ENCODE measurements at places on chromosomes 2 and 18.
A peak's percentile ranks its signal among the peaks of the same experiment; 100 is the strongest.

GRCh38 chr2:18487106-18487913, 73.1 kb downstream of the RDH14 start:
- no peak for DNase-seq

GRCh38 chr18:31399306-31400032, 22.9 kb downstream of the DSG4 start:
- peak; percentile 14 for DNase-seq

DNA sequence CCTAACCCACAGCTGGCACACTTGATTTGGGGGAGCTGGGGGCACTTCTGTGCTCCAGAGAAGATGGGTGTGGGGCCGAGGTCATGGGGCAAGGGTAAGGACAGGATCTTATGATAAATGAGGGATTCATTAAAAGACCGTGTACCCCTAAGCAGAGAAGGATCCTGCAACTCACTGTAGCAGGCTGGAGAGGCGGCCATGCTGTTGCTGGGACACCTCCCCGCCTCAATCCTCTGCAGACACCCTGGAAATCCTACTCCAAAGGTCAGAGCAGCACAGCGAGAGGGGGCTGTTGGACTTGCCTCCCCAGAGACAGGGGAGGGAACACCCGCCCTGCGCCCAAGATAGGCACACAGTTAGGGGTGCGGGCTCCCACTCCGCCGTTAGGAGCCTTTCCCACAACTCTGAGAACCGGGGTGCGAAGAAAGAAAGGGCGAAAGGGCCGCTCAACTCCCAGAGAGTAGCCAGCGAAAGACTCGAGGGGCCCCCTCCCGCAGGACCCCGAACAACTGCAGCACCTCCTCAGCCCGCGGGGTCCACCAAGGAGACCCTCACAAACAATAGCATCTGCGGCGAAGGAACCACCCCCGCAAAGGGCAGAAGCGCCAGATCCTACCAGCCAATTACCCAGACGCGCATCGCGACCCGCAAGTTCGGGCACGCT, 1.4 kb downstream of the PARD6G start:
- no peak for DNase-seq

DNA sequence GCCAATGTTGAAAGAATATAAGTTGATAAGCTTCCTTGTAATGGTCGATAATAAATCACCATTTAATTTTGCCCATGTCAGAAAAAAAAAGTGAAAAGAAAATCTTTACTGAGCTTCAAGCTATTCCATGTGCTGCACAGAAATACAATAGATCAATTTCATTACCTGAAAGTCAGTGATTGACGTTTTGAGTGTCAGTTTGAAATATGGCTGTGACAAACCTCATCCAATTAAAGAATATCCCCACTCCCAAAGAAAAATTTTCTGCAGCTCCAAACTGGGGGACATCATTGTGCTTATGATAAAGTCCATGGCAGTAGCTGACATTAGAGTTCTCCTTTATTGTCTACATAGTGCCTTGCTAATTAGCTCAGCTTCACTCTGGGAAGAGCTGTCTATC, 184.8 kb upstream of the RPRM start:
- DNase-seq: no peak

DNA sequence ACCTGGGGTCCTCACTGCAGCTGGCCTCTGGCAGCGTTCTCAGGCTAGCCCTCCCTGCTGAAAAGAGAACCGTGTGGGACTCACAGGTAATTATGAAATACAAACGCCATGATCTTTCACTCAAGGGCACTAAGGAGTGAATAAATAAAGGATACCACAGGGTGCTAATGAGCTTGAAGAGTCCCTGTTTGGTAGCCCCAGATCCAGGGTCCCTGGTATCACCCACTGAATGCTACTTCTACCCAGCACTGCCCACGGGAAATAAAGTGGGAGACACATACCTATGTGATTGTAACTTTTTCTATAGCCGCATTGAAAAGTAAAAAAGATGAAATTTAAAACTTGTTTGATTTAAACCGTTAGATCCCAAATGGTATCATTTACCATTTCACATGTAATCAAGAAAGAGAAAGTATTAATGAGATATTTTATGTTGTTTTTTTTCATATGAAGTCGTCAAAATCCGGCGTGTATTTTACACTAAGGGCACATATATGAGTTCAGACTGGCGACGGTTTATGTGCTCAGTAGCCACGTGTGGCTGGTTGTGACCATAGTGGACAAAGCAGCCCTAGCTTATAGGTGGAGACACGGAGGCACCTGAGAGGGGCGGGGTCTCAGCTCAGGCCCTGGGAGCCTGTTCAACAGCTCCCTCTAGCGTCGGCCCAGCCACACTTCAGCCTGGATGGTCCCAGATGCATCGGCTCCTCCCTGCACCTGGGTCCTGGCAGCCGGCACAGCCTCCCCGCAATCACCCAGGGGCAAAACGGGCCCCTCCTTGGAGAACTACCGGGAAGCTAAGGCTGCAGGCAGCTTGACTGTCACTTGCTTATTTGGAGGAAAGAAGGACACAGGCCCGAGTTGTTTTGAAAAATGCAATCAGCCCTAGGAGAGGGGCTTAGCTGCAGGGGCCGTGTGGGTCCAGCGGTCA, 39.2 kb downstream of the ODC1 start:
- peak; percentile 85 for DNase-seq

Measured in HL-60 (cell line).